ENCODE measurements at places on chromosomes 2 and 18. TPM values are rescaled to one million over a fixed set of nuclear protein-coding genes. Genes with fewer than 3 reads are reported as not detected.

DNA sequence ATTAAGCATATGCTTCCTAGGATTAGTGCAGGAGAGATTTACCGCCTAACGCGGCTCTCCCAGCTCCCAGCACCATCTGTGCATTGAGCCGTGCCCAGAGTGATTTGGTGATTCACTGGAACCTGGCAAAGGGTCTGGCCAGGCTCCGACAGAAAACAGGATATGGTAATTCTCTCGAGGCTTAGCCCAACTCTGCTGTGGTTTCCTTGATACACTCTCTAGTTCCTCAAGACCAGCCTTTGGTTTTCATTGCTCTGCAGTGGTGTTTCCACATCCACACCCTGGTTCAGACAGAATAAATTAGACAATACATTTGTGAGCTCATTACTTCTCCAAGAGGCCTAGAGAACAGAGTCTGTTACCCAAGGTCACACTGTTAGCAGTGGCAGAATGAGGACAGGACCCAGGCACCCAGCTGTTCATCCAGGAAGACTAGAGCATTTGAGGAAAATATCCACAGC lies 23.0 kb upstream of the SMAD2 start:
- peak overlapping the region; percentile 40 for H3K4me3 ChIP-seq
- H3K27me3 ChIP-seq, result peaks cover 15% of the 10 kb centered on the region
- peaks cover 18% of the 10 kb centered on the region for H3K4me1 ChIP-seq
- H3K36me3 ChIP-seq, result no peaks in the 10 kb centered on the region
- H3K27ac ChIP-seq, result peak overlapping the region; percentile 91
- DNase-seq, result peak; percentile 76

DNA sequence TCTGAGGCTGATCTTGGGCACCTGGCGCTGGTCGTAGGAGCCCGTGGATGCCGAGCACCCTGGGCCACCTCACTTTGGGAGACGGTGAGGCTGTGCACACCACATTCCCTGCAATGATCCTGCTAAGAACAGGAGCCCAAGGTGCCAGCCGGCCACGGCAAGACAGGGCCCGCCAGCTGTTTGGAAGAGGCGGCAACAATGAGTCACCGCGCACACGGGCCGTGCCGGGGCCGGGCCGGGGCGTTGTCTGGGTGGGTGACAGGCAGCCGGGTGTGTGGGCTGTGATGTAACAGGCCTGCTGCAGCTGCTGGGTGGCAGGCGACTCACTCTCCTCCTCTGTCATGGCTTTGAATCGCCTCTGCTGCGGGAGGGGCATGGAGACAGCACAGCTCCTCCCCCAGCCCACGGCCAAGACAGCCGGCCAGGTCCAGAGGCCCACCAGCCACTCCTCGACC lies 49.7 kb upstream of the ODC1 start:
- no peaks in the 10 kb centered on the region for H3K36me3 ChIP-seq
- H3K4me1 ChIP-seq, result peaks cover 23% of the 10 kb centered on the region
- no peak overlapping the region for H3K4me3 ChIP-seq

- DNase-seq, result no peak
- H3K4me1 ChIP-seq, result no peaks in the 10 kb centered on the region
- no peaks in the 10 kb centered on the region for H3K27me3 ChIP-seq
- H3K4me3 ChIP-seq, result no peak overlapping the region
- H3K36me3 ChIP-seq, result no peaks in the 10 kb centered on the region
Measured at GRCh38 chr2:133139847-133140533, 428.3 kb downstream of the NCKAP5 start.

The HOXD11 gene
- total RNA-seq, result not detected

The ALPP gene
- not detected for total RNA-seq

Data from activated CD8-positive, alpha-beta memory T cell treated with anti-CD3 and anti-CD28 coated beads, Interleukin-2, amount 10 ng/mL, durations not matched to agents 7 days and 5 days (primary cell).